T-helper 2 cell (primary cell): ENCODE measurements at places on chromosomes 16 and 17.
A peak's percentile ranks its signal among the peaks of the same experiment; 100 is the strongest.

- no peak for DNase-seq
These were observed 2.7 kb downstream of the MYH13 start for GRCh38 chr17:10370016-10370608.

- no peak for DNase-seq
These were observed 27.0 kb upstream of the NF1 start for GRCh38 chr17:31067691-31068184.

GRCh38 chr16:15427648-15428239, 6.6 kb upstream of the BMERB1 start:
- peak; percentile 52 for DNase-seq

- DNase-seq, result no peak
These were observed 1.7 kb downstream of the CHRNE start for GRCh38 chr17:4901108-4901647.
